ENCODE measurements at places on chromosomes 12 and 14.

DNA sequence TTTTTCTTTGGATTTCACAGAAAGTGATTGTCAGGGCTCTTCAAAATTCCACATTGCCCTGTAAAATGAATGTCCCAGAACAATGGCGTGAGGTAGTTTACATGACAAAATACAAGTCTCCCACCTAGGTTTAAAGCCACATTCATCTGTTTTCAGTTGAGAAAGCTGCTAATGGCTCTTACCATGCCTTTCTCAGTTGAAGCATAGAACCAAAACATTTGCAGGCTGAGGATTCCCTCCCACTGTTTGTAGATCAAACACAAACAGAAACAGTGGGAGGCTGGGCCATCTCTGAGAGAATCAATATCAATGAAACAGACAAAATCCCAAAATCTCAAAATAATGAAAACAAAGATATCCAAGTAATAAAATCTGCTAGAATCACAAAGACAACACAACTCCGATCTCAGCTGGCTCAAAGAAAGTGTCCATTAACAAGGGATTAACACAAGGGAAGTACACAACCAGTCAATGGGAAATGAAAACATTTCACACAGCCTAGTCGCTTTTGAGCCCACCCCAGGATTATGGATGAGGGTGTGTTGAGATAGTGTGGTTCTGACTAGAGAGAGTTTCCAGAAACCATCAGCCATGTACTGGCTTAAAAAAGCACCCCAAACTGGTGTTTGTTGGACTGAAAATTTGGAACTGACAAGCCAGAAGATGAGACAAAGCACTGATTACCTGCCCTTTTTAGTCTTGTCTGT is 54.5 kb upstream of the TMEM260 start:
- no peak for DNase-seq

- DNase-seq: no peak
These were observed 266.4 kb upstream of the SFSWAP start for GRCh38 chr12:131444220-131445164.

DNA sequence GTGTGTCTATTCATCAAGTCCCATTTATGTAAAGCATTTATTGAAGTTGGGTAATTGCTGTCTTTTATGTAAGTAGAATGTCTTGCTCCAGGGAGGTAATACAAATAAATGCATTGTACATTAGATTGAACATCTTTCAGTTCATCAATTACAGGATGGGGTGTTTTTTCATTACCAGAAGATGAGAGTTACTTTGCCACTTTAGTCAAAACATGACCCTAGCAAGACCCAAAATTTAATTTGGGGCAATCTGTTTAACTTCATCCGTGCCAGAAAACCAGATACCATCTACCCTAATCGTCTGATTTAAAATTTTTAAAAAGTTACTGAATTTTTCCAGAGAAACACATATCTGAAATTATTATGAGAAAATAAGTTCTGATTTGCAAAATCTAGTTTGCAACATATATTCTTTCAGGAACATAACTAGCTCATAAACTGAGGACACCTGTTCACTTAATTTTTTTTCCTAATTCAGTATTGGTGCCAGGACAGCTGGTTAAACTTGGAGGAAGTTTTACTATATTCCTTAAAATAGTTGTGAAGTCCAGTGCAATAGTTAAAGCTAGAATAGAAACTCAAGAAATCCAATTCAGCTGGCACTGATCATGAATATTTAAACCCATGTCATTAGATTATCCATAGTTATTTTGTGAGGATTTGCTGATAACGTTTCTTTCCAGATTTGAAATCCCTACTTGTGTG is 114.5 kb downstream of the SRGAP1 start:
- no peak for DNase-seq

DNA sequence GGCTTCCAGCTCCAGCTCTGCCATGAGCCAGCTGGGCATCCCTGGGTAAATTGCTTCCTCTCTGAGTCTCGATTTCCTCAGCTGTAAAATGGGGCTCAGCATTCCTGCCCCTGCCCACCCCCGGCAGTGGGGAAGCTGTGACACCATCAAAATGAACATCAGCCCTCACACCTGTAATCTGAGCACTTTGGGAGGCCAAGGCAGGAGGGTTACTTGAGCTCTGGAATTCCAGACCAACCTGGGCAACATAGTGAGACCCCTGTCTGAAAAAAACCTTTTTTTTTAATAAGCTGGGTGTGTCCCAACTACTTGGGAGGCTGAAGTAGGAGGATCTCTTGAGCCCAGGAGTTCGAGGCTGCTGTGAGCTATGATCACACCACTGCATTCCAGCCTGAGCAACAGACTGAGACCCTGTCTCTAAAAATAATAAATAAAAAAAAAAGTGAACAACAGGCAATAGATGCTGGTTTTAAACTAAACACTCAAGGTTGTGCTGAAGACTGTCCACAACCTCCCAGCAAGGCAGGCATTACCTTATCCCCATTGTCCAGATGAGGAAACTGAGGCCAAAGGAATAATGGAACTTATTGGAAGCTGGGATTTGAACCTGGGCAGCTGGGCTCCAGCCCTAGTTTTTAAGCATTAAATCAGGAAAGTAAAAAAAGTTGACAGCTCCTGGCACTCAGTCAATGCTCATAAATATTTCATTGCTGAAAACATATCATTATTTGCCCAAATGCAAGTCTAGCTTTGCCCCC is 4.3 kb downstream of the TRPV4 start:
- DNase-seq: no peak

DNA sequence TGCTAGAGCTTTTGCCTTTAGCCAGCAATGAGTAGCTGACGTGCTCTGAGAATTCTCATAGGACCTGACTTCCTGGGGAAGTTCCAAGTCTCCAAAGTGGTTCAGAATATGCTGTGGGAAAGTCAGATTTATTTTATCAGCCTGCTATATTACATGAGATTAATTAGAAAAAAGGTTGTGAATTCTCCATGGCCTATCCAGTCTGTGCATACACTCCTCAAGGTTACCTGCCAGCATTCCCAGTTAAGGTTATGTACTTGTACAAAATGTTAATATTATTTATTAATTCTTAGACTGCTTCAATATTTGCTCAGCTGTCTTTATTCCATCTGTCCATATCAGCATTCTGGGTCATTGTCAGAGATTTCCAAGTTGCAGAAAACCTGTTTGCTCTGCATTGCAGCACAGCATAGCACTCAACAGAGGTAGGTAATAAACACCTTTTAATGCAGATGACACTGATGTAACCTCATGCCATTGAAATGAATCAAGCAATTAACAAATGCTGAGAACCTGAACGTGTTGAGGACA is 2.7 kb upstream of the SEL1L start:
- DNase-seq: no peak

DNA sequence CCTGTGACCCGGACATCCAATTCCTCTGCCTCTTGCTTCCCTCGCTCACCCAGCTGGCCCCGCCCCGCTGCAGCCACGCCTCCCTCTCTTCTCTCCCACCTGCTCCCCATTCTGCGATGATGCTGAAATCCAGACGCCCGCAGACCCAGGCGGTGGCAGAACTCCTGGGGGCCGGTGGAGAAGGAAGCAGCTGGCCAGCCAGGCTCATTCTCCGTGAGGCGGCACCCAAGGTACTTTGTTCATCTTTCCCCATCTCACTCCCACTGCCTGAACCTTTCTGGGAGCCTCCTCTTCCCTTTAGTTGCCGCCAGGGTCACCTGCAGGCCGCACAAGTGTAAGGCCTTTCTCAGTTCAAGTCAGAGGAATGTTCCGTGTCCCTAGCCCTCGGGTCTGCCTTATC is 35.7 kb downstream of the FOXN4 start:
- DNase-seq: no peak

GRCh38 chr12:44930972-44931600 is 55.0 kb upstream of the NELL2 start:
- peak; percentile 76 for DNase-seq

- peak; percentile 73 for DNase-seq
These were observed 4.4 kb upstream of the DNAJC22 start for GRCh38 chr12:49342066-49342913.

DNA sequence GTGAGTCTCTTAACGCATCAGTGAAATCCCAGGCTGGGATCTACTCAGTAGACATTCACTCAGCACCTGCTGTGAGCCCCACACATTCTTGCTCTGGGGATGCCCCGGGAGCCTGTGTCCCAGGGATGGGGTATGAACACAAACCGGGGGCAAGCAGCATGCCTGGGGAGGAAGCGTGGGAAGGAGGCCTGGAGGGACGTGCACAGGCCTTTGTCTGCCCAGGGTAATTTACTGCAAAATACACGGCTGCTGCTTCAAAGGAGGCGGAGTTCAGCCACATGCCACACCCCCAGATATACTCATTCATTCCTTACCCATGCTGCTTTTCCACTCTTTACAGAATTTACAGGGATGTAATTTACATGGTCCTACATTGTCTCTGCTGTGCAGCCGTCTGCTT is 187.8 kb downstream of the ADGRD1 start:
- DNase-seq: no peak

DNA sequence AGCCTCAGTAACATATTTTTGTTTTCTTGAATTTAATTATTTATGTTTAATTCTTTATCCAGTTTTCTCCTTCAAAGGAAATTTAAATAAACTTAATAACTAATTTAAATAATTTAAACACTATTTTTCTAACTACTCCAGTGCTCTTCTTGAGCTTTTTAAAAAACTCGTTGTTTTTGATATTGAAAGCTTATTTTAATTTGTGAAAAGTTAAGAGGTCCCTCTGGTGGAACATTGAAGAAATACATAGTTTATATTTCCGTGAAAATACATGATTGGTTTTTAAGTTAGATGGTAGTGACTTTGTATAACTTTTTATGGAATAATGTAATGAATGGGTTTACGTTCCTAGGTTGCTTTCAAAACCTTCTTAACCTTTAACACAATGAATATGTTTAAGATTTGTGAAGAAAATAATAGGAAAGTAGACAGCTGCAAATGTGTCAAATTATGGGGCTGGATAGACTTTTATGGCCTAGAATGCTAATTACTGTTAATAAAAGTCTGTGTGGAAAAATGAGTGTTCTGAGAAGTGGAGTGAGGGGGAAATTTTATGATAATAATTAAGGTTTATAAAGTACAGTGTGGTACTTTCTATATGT is 45.9 kb upstream of the MSRB3 start:
- peak; percentile 28 for DNase-seq

- no peak for DNase-seq
These were observed 15.0 kb downstream of the ACACB start for GRCh38 chr12:109131154-109132050.

DNA sequence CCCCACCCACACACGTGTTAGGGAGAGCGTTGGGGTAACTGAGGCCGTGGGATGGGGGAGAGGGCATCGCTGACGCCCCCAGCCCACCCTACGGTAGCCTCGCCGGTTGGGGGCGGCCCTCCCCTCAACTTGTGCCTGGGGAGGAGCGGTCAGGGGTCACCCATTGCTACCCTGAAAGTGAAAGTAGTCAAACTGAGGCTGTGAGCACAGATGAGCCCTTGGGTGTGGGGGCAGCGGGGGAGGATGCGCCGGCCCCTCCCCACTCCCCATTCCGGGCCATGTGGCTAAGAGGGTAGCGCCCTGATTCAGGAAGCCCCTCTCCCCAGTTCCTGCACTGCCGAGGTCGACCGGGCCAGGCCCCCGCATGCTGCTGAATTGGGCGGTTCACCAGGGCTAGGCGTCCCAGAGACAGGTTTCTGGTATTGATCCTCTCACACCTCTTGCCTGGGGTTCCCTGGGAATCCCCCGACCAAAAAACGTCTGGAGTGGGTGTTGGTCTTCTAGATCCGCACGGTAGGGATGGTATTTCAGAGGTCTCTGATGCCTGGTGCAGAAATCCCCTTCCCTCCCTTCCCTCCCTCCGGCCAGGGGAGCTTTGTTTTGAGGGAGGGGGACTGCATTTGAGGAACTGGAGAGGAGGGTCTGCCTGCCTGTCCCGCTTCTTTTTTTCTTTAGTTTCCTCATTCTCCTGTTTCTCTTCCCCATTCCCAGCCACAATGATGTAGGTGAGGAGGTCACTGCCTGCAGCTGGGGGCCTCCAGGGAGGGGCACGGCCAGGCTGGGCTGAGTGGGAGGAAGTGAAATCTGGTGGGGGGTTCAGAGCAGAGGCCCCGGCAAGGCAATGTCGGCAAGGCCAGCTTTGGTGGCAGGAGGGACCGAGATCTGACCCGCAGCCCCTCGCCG is 1.0 kb downstream of the SH2B3 start:
- peak; percentile 48 for DNase-seq

DNA sequence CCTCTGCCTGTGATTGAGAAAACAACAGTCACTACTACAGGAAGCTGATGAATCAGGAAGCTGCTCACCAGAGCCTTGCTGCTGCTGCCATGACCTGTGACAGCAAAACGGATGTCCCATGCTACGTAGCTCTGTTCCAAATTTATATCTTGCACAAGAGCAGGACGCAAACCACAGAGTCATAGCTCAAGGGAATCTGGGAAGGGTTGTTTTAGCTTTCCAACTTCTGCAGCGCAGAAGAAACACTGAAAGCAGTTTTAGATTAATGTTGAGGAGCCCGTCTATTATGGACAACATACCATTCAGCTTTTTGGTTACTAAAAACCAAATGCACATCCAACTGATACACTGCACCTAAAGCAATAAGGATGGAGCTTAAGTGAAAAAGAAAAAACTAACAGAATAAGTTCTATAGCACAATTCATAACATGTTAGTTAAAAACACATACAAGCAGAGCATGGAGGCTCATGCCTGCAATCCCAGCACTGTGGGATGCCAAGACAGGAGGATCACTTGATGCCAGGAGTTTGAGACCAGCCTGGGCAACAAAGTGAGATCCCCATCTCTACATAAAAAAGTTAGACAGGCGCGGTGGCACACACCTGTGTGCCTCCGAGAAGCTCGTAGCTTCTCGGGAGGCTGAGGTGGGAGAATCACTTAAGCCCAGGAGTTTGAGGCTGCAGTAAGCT is 1.7 kb upstream of the ANKRD33 start:
- peak; percentile 38 for DNase-seq

DNA sequence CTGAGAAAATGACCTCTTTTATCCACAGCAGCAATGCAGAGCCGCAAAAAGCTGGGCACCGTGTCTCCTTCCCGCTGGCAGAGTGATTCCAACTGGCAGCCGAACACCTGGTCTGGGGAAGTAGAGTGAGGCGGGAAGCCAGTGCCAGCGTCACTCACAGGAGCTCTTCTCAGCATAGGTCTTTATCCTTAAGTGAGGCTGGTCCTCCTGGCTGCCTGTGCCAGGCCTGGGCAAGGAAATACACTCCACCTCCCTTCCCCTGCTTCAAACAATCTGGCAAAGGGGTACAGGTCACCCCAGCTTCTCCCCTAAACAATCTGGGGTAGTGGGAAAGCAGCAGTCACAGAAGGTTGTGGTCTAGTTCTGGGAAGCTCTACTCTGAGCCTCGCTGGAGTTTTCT is 4.8 kb downstream of the ARHGAP9 start:
- no peak for DNase-seq

DNA sequence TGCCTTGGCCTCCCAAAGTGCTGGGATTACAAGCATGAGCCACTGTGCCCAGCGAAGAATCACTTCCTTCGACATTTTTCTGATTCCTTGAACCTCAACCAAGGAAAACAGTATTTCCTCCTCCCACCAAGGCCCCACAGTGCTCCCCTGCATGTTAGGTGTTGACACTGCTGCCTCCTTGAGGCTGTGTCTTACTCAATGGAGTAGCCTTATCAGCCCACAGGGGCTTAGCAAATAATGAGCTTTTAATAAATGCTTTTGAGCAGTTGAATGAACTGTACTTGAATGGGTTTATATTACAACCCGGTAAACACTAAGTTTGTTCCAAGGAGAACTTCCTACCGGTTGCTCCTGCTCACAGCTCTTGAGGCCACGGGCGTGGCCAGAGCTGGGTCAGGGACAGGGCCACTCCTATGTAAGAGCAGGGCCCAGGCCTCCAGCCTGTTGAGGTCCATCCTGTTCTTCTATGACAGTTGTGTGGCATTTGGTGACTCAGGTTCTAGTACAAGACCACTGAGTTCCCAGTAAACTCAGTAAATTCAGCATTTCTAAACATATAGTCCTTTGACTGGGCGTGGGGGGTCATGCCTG is 36.8 kb upstream of the TUBA1A start:
- no peak for DNase-seq

GRCh38 chr14:86050072-86050683 is 520.2 kb downstream of the FLRT2 start:
- no peak for DNase-seq

Data from CD4-positive, alpha-beta T cell treated with Interleukin-15 for 4 hours (primary cell).